Stromal cell of bone marrow (primary cell): ENCODE measurements at places on chromosomes 12 and 14.

- no peak for DNase-seq
Measured at GRCh38 chr12:120784804-120785203, 59.2 kb downstream of the ACADS start.

GRCh38 chr12:107331912-107332311 lies 238.6 kb upstream of the CRY1 start:
- no peak for DNase-seq

GRCh38 chr12:2064071-2064507 lies 11.3 kb downstream of the CACNA1C start:
- no peak for DNase-seq

GRCh38 chr12:12349711-12350665 lies at the start of gene MANSC1:
MANSC1 (minus strand) TSS chr12:12350242; CDS start chr12:12343314, 6,928 bp downstream.
- DNase-seq = no peak

GRCh38 chr14:71597287-71597920 lies 334.8 kb upstream of the RGS6 start:
- DNase-seq = no peak

- no peak for DNase-seq
Measured at GRCh38 chr12:44155358-44155757, 319.5 kb downstream of the TMEM117 start.

GRCh38 chr12:66036317-66036716 lies 94.2 kb downstream of the LLPH start:
- DNase-seq = peak; percentile 96

- no peak for DNase-seq
Measured at GRCh38 chr12:123131879-123132402, 18.9 kb downstream of the PITPNM2 start.

DNA sequence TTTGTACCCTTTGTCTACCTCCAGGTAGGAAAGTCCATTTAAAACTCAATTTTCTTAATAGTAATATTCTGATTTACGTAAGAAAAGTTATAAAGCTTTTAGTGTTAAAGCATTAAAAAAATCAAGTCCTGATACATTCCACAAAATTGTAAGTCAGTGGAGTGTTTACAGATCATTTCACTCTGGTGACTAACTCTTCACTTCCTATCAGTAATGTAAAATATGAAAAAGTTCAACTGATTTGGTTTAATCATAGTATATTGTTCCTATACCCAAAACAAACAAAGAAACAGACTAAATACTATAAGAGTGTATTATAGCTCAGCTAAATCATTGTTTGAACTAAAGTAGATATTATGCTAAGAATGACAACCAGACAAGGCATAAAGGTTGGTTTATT lies 85.9 kb downstream of the VEZT start:
- no peak for DNase-seq

DNA sequence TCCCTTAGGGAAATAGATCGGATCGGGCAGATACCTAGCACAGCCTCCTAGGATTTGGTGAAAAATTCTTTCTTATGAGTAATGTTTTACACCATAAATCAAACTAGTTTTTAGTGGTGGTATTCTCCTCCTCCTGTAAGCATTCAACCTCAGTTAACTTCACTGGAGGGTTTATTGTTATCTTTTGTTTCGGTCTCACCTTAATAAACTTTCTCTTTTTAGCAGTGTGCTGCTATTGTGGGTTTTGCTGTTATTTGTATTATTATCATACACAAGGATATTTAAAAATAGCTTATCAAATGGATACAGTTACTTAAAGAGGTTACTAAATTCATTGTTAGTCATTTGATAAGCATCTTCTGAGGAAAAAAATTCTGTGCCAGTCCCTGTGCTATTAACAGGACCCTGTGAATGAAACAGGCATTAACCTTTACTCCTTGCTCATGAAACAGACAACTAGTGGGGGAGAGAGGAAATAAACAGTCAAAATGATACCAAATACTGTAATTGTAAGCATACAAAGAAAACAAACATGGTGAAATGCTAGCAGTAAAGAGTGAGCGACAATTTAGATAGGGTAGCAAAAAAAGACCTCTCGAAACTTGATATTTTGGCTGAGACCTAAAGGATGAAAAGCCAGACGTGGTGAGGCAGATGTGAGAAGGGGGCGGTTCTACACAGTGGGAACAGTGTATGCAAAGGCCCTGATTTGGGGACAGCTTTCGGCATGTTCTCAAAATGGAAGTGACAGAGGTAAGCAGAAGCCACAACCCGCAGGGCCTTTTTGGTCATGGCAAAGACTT lies 178.7 kb upstream of the SOX5 start:
- DNase-seq = no peak

DNA sequence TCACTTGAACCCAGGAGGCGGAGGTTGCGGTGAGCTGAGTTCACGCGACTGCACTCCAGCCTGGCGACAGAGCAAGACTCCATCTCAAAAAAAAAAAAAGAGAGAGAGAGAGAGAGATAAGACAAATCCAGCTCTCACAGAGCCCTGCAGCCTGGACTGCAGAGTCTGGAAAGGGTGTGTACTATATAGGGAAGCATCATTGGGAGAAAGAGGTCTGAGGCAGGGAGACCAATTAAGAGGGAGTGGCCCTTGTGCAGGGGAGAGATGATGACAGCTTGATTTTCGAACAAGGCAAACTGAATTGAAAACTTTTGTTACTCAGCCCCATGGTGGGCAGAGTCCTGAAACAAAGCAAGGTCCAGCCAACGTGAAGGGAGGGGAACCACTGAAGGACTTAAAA lies 116.2 kb downstream of the CCDC60 start:
- DNase-seq = no peak

GRCh38 chr14:64654901-64655300 lies 49.3 kb upstream of the PLEKHG3 start:
- DNase-seq = no peak

GRCh38 chr12:13223179-13223804 lies 26.8 kb downstream of the EMP1 start:
- peak; percentile 51 for DNase-seq

DNA sequence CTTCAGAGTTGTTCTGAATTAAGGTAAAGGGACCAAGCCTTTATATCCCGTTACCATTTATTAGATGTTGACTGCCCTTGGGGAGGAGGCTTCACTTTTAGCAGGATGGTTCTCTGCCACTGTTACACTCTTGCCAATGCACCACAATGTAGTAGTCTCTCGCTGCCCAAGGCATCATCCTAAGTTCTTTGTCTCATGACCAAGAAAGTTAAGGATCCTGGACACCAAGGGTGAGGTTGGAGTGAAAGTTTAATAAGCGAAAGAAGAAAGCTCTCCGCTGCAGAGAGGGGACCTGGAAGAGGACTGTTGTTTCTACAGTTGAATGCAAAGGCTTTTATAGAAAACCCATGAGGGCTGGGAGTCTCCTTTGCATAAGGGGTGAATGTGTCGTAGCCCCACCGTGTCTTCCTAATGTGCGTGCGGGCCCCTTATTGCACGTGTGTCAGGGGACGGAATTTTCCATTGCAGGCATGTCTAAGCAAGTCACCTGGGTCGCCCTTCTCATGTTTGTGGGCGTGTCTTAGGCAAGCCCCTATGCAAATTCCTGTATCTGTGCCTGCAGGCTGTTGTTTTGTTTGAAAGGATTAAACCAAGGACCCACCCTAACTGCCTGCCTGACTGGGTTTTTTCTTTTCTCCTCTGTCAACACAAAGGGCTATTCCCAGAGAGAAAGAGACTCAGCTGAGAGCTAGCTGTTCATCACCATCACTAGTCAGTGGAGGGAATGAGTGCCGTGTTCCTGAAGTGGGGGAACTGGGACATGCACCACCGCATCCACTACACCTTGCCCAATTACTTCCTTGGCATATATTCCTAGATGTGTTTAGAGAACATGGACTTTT lies 17.6 kb upstream of the RNASE1 start:
- no peak for DNase-seq

GRCh38 chr12:59196989-59197388 lies 276.7 kb upstream of the LRIG3 start:
- DNase-seq = no peak

DNA sequence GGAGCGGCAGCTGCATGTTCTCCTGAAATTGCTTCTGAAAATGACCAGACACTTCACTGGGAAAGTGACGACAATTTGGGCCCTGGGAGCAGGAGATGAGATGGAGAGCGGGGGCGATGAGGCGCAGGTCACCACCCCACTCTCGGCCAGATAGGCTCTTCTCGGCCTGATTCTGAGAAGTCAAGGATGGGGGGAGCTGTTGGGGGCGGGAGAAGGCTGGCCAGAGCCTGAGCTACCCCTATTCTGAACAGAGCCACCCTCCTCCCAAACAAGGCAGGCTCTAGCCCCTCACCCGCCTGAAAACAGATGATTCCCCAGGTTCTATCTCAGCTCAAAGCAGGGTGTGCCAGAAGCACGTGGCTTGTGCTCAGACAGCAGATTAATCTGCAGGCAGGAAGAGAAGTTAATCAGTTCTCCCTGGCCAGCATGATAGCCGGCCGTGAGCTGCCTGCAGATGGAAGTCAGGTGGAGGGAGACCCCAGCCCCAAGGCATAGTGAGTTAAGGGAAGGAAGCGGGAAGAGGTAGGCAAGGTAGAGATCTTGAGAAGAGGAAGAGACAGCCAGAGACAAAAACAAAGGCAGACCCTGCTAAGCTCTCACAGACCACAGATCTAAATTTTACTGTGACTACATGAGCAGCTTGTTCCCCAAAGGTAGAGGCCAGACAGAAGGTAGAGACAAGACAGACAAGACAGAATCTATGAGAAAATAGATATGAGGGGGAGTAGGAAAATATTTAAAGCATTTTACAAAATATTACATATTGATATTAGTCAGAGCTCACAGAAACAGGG lies 10.9 kb upstream of the TAC3 start:
- DNase-seq = no peak

- no peak for DNase-seq
Measured at GRCh38 chr14:104550861-104551728, 28.5 kb upstream of the C14orf180 start.

DNA sequence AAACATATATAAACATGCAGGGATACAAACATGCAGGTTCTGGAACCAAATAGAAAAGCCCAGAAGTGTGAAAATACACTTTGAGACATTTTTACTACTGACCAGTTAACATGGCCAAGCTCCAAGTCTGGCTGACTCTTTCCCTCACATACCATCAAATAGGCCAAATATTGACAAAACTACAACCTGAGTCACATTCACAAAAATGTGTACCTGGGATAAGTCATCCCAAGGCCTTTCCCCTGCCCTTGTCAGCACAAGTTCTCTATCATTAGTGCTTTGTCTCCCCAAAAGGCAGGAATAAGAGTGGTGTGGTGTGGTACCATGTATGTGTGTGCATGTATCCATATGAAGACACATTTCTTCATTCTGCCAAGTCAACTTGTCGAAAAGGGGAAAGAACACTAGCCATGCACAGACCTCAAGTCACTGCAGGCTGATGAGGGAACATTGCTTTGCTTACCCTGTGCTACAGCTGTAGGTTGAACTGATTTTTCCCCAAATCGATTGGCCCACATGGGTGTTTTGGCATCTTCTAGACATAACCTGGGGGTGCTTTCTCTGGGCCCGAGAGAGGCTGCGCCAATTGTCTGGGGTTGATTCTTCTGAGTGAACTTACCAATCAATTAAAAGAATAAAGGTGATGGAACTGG lies 14.9 kb downstream of the HOXC4 start:
- DNase-seq = no peak

- DNase-seq = peak; percentile 88
Measured at GRCh38 chr12:132327336-132328171, 1.8 kb downstream of the GALNT9 start.

DNA sequence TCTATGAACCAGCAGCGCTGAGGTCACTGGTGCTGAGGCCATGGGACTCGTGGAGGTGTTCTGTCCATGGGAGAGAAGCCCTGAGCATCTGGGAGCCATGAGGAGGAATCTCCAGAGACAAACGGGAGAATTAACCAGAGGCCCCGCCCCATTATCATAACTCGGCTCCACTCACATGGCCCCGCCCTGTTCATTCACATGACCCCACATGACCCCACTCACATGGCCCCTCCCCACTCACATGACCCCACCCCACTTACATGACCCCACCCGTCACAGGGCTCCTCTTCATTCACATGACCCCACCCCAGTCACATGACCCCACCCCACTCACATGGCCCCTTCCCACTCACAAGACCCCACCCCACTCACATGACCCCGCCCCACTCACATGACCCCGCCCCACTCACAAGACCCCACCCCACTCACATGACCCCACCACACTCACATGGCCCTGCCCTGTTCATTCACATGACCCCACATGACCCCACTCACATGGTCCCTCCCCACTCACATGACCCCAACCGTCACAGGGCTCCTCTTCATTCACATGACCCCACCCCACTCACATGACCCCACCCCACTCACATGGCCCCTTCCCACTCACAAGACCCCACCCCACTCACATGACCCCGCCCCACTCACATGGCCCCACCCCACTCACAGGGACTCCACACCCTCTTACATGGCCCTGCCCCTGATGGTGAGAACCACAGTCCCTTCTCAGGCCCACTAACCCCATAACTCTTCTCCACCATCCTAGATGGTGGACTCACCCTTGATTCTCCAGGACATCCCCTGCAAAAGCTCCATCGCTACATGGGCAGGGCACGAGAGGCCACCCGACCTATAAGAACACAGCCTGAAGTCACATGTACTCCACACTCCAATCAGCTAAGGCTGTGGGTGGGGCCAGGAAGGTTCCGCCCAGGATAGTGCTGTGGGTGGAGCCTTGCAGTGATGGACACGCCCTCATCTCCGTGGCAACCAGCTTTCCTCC lies 151.1 kb upstream of the SFSWAP start:
- DNase-seq = no peak

DNA sequence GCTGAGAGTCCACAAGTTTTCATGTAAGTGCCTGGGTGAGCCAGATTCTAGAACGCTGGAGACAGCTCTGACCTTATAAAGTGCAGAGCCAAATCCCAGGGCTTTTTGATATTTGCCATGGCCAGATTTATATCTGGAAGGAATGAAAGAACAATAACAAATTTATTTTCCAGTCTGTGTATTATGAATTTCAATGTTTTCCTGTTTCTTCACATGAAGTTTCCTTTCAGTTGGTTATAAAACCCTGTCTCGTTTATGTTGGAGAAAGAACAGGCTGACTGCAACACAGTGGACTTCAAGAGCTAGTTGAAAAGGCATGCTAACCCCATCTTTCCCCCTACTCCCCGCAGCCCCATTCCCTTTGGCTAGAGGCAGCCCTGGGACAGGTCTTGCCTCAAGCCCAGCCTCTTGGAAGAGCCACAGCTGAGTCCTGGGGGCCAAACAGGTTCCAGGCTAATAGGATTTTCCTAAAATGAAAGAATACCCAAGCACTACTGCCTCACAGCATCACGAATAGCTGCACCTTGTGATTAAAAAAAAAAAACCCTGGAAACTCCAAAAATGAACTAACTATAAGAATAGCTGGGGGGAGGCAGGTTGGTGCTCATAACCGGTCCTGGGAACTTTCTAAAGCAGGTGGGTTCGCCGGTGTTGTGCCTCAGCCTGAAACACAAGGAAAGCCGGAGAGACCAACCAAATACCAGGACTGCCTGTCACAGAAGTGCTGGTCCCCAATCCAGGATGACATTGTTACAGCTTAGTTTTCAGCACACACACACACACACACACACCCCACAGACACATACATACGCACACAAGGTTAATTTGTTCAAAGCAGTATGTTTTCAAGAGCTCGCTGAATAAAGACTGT lies 1.5 kb downstream of the FBLN5 start:
- DNase-seq = no peak

GRCh38 chr14:61761557-61761956 lies 663 bp upstream of the SNAPC1 start:
- DNase-seq = no peak

- no peak for DNase-seq
Measured at GRCh38 chr14:80419769-80420168, 208.5 kb upstream of the DIO2 start.

- DNase-seq = no peak
Measured at GRCh38 chr12:121812320-121812871, 8.6 kb downstream of the SETD1B start.
